T-helper 22 cell (primary cell): ENCODE measurements at places on chromosomes 12 and 14.

GRCh38 chr12:5123921-5124320, 80.2 kb downstream of the KCNA5 start:
- no peak for DNase-seq

GRCh38 chr14:101507836-101508150, 53.5 kb upstream of the DIO3 start:
- no peak for DNase-seq

- peak; percentile 51 for DNase-seq
Observed at GRCh38 chr12:110079477-110080400, 31.4 kb upstream of the C12orf76 start.

GRCh38 chr12:130184404-130185090, 22.3 kb downstream of the FZD10 start:
- DNase-seq: no peak

GRCh38 chr14:20808162-20808483, 5.5 kb upstream of the RNASE1 start:
- no peak for DNase-seq

DNA sequence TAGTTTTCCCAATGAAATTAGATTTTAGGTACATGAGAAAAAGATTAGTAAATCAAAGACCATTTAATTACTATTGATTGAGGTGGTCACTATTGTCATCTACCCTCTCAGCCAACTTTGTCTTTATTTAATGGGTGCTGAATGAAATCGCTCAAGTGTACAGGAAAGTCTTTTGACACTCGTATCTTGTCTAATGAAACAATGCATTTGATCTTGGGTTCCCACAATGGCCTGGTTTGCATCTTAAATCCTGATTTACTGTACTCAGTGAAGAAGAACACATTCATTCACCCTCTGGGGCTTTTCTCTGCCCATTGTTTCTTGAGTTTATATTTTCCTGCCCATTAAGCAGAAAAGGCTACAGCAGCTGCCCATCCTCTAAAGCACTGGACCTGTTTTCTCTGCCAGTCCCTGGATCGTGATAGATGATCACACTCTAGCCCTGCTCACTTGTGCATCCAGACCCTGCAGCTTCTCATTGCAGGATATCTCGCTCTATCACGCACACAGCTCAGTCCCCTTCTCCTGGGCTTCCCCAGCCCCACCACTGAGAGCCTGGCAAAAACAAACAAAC, 1369.3 kb downstream of the AACS start:
- no peak for DNase-seq

DNA sequence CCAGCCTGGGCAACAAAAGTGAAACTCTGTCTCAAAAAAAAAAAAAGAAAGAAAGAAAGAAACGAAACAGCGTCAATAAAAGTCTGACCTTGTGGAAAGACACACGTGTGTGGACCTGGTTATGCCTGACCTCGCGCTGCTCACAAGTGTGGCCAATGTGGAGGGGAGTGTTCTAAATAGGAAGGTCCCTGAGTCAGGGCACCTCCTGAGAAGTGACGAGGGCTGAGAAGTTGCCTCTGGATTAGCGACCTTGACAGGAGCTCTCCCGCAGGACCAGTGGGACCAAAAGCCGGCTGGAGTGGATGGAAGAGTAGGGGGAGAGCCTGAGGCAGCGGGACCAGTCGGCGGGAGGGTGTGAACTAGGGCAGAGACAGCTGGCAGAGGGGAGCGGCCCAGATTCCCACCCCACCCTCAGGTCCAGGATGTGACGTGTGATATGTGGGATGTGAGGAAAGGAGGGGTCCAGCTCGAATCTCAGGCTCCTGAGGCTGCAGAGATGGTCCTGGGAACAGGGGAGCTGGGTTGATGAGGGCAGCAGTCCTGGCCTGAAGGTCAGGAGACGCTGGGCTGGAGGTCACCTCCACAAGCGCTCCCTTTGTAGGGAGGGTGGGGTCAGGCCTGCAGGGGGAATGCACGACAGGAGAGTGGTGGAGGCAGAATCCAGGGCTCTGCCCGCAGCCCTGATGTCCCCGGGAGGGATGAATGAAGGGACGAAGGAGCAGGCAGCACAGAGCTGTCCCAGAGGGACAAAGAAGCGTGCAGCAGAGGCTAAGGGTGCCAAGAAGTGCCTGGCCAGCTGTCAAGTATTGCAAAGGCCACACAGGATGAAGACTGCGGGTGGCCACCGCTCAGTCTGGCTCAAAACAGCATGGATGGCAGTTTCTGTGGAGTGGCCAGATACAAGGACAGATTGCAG, 24.8 kb upstream of the GPR68 start:
- DNase-seq: no peak

DNA sequence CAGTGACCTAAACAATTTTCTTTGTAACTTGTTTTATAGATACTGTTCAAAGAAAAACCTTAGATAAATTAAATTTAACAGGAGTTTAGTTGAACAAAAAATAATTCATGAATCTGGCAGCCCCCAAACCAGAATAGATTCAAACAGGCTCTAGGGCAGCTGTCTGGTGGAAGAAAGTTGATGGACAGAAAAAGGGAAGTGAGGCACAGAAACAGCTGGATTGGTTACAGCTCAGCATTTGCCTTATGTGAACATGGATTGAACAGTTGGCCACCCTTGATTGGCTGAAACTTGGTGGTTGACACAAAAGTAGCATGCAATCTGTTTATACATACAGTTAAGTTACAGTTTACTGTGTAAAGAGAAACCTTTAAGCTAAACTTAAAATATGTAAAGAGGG, 954.3 kb upstream of the FLRT2 start:
- no peak for DNase-seq

DNA sequence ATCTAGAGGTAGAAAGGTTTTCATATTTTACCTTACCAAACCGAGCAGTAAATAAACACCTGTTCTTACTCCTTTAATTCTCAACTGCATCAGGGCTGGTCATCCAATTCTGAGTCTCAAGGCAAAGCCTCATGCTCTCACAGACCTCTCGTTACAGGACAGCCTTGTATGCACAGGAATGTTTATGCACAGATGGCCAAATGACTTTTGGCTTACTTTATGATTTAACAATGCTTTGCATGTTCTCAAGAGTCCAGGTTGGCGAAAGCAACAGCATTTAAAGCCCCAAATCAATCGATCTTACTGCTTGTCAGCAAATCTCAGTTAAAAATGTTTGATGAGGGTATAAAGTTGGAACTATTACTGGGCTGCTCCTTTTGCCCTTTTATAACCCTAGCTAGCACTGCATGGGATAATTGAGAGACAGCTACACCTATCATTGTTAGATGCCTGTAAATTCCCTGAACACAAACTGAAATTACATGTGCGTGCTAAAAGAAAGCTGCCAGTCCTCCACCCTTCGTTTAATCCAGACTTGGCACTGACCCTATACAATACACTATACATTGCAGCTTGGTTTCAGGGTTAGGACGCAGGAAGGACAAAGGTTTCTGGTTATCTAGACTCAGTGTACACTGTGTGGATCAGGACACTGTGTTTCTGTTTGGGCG, 63.6 kb downstream of the TMCC3 start:
- DNase-seq: no peak

- no peak for DNase-seq
Observed at GRCh38 chr12:102031852-102032251, 29.9 kb downstream of the WASHC3 start.

- no peak for DNase-seq
Observed at GRCh38 chr12:78698747-78699146, 165.8 kb upstream of the SYT1 start.

DNA sequence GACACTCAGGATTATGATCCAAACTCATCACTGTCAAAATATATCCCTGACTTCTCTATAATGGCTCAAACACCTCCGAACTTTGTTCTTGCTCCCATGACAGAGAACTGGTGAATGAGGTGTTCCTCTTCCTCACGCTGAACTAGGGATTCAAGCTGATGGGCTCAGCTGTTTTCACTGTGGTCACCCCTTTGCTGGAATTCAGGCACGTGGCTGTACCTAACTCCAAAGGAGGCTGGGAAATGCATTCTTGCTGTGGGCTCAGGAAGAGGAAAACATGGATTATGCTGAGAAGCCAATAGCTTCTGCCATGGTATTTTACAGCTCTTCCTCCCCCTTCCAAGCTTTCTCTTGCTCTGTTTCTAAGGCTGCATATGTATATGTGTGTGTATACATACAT, 43.9 kb downstream of the STXBP6 start:
- DNase-seq: no peak

DNA sequence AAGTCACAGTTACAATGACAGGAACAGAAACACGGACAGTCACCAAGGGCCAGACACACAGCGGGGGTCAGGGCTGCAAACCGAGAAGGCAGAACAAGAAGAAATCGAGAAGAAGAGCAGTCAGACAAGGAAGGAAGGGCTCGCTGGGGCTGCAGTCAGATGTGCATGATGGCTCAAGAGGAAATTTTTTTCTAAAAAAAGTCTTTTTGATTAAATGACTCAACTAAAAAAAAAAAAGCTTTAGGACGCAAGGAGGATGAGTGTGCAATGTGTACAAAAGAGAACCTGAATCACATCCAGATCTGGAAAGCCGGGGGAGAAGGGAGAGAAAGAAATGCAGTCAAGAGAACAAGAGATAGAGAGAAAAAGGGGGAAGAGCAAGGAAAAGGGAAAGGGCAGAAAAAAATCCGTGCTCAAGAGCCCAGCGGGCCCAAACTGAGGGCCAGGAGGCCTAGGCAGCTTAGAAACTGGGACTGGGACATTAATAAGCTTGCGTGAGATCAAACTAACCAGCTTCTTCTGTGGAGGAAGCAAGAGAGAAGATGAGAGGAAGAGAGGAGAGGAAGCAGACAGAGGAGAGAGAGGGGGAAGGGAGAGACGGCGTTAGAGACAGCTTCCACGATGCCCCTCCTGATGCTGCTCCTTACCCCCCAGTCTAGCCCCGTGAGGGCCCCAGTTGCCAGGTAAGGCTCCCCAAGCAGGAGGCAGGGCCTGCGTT, 6.7 kb downstream of the IFFO1 start:
- DNase-seq: no peak

- no peak for DNase-seq
Observed at GRCh38 chr12:89243771-89244170, 108.5 kb downstream of the DUSP6 start.

DNA sequence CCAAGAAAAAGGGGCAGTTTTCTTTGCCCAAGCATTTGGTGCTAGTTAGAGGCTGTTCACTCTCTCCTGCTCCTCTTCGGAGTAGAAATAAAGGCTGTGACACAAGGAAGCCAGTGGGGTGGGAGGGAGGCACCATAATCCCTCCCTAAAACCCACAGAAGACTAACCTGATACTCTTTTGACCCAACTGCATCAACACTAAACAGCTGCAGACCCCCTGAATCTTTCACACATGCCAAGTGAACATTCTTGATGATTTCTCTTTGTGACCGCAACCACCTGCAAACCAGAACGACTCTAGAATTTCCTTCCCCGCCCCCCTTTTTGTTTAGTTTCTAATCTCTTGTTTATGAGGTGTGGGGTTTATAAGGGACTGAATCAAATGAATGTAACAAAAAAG, 175.8 kb upstream of the BCL2L14 start:
- DNase-seq: no peak

GRCh38 chr14:50932592-50933495, 11.4 kb downstream of the PYGL start:
- DNase-seq: no peak

DNA sequence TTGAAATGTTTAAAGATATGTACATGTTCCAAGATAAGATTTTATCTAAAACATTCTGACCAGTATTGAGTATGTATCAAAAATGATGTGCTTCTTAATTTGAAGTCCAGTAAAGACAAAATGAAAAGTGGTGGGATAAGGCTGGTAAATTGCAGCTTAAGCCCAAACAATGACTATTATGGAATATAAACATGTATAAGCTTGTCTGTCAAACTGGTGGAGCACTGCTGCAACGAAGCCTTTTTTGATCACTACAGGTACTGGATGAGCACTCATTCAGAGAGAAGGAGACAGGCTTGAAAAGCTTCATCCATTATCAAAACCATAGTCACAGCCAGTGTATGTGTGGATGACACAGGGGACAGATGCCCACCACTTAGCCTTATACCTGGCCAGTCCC, 138.4 kb downstream of the ATP23 start:
- DNase-seq: no peak

DNA sequence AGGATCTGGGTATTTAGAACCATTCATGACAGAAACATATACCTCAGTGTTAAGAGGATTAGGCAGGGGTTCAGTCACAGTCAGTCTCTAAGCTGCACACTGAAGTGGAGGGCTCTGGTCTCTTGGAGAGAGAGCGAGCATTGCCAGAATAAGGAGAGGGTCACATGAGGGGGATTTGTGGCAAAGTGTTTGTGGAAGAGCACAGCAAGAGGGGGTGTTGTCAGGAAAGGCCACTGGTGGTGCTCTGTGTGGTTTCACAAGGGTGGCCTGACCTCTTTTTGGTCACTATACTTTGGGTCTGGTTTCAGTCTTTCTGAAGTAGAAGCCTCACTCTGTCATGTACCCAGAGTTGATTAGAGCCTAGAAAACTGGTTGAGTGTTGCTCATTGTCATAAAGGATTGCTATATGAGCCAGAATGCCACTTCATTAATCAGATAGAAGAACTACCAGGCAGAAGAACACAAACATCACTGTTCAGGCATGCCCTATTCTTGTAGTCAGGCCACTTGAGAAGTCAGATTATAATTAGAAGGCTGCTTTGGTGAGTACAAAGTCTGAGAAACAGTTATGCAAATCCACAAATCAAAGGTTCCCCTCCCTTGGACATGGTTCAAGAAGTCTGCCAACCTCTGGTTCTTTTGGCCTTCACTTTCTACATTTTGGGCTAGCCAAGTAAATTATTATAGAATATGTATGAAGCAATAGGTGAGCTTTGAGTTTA, 8.4 kb downstream of the TMEM19 start:
- no peak for DNase-seq

DNA sequence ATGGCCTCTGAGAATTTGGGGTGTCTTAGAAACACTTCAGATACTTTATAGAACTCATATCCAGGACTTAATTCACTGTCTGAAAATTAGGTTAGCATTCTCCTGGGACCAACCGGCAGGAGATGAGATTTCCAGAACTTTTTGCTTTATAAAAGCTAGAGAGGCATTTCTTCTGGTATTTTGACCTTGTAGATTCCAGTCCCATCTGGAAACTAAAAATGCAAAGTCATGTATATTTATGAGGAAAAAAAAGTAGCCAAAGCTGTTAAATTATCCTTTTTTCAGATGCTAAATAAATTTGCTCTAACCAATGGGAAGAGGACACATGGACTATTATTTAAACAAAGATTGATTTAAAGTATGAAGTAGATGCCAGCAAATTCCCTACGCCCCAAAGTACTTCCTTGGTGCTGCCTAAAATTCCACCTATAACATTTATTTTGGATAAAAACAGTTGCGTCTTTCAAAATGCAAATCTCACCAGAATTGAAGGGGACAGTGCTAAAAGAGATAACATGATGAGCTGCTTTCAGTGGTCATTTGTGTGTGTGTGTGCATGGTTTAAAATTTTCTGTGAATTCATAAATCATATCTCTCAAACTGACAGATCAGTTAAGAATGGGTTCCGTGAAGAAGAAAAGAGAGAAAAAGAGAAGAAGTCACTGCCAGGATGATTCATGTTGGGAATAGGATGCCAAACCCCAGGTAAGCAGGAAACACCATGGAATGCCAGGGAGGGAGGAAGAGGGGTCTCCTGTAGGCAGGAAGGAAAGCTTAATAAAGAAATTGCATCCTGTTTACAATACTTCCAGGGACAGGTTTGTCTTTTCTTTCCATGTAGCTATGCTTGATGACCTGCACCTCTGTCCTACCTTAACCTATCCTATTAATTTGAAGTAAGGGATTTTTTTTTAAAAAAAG, 97.7 kb upstream of the RGS6 start:
- DNase-seq: no peak
